Common myeloid progenitor, CD34-positive (primary cell): ENCODE measurements at places on chromosomes 5 and 9.
A peak's percentile ranks its signal among the peaks of the same experiment; 100 is the strongest.

DNA sequence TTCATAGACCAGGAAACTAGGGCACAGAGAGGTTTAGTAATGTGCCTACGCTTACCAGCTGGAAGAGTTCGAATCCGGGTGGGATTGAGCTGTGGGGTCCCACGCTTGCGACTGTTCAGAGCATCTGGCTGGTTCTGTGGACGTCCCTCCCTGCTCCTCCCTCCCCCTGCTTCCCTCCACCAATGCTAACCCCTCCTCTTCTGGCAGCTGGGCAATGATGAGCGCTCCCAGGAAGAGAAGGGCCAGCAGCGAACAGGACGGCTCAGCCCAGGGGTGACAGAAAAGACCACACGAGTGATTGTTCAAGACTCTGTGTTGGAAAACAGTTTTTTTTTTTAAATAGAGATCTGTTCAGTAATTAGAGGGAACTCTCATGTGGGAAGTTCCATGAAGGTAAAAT, 6.9 kb downstream of the FAM163B start:
- no peak for DNase-seq

- peak; percentile 77 for DNase-seq
These were observed at the start of gene INPP5E for GRCh38 chr9:136439481-136440408. TSS of gene INPP5E (minus strand) at chr9:136439845. CDS start at chr9:136439419, 426 bp downstream.

DNA sequence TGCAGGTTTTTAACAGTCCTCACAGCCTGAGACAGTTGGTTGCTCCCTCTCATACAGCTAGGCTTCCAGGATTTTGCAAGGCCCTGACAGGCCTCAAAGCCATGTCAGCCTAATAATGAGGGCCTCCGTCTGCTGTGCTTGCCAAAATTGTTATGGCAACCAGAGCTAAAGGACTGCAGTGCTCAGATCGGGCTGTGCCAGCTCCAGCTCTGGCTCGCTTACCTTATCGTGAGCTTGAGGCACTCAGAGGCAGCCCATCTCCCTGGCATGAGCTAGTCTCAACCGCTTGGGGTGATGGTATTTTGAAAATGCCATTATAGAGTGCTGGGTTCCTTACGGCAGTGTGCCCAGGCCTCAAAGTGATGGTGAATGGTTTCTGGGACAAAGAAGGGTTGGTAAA, 8.4 kb downstream of the MTAP start:
- no peak for DNase-seq

GRCh38 chr5:6066016-6066415, 312.3 kb downstream of the MED10 start:
- DNase-seq = no peak

- no peak for DNase-seq
These were observed 2183.4 kb upstream of the ACO1 start for GRCh38 chr9:30201024-30201423.

DNA sequence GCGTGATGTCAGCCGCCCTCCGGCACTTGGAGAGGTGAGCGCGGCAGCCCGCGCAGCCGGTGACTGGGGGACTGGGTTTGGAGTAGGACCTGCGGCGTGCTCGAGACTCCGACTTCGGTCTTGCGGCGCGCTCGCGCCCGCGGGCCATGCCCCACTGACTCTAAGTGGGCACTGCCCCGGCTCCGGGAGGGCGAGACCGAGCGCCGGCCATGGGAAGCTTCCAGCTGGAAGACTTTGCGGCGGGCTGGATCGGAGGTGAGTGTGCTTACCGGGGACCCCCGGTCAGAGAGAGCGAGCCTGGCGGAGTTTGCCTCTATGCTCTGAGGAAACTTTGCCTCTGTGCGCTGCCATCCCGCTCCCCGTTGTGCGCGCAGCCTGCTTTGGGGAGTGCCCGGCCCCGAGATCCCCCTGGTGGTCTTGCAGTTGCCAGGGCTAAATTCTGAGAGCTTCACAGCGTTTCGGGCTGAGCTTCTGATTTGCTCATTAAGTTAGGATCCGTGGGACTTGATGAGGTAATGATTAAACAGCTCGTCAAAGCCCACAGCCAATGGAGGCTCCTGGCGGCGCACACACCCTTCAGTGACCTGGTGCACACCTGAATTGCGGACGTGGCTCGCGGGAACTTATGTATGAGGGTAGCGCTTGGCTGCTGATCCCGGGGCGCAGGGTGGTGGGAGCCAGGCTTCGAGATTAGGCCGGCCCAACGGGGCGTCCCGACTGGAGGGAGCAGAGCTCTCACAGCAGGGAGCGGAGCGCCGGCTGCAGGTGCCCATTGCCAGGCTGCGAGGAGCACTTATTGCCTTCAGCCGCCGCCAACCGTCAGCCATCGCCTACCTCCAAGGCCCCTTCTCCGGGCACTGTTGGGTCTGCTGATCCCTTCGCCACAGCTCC, at the start of gene SLC25A48:
TSS of gene SLC25A48 (plus strand) at position 25 of the 891 bp plus-strand sequence. CDS start at position 210, 185 bp downstream.
- peak; percentile 81 for DNase-seq

GRCh38 chr5:32443145-32443540, 1.4 kb downstream of the ZFR start:
- peak; percentile 66 for DNase-seq

- no peak for DNase-seq
These were observed 1.5 kb downstream of the VAV2 start for GRCh38 chr9:133990366-133991213.

GRCh38 chr5:178507151-178507932, 82.9 kb downstream of the COL23A1 start:
- DNase-seq = no peak

DNA sequence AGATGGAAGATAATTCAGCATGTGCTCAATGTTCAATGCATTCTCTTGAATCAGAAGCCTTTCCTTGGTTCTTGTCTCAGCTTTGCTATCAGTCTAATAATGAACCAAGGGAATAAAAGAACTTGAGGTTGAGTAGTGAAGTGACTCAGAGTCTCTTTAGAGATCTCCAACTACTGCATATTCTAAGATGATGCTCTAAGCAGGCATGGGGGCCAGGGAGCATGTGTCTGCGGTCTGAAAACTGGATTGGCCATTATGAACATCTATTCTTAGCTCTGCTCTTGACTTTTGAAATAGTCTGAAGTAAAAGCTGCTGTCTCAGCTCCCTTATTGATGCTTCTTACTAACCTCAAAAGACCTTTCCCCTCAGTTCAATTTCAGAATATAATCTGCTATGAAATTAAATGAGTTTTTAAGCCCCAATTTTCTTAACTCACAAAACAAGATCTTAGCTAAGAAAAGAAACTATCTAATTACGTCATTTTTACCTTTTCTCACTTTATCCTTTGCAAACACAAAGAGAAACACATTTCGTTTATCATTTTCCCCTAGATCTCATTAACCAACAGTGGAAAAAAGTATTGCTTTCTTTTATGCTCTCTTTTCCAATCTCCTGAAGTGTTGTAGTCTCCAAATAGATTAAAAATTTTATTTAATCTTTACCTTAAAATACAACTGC, 44.8 kb downstream of the PLCXD3 start:
- no peak for DNase-seq

DNA sequence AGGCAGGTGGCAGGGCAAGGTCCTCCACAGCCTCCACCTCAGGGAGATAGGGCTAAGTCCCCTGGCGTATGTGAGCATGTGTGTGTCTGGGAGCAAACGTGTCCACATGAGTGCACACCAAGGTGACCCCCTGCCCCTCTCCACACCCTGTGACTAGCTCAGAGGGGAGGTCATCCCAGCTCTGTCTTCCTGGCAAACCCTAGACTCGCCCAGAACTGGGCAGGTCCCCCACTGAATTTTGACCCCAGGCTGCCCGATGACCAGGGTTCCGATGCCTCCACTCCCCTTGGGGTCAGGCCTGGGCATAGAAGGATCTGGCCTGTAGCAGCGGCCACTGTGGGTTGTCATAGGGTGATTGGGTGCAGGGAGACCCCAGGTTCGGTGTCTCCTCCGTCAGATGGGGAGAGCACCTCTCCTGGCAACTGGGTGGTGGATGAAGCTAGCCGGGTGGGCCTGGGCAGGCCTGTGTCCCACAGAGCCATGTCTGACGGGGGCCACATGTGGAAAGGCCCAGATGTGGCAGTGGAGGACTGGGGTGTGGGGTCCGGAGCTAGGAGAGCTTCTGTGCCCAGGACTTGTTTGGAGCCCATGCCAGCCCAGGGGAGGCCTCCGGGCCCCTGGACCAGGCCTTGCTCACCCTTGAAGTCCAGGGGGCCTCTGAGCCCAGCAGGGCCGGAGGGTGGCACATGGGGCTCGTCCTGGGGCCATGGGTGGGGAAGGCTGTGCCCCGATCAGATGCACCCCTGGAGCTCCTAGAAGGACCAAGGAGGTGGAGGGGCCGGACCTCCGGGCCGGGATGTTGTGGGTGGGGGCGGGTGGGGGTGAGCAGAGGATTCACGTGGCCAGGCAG, 6.2 kb downstream of the DIPK1B start:
- no peak for DNase-seq

DNA sequence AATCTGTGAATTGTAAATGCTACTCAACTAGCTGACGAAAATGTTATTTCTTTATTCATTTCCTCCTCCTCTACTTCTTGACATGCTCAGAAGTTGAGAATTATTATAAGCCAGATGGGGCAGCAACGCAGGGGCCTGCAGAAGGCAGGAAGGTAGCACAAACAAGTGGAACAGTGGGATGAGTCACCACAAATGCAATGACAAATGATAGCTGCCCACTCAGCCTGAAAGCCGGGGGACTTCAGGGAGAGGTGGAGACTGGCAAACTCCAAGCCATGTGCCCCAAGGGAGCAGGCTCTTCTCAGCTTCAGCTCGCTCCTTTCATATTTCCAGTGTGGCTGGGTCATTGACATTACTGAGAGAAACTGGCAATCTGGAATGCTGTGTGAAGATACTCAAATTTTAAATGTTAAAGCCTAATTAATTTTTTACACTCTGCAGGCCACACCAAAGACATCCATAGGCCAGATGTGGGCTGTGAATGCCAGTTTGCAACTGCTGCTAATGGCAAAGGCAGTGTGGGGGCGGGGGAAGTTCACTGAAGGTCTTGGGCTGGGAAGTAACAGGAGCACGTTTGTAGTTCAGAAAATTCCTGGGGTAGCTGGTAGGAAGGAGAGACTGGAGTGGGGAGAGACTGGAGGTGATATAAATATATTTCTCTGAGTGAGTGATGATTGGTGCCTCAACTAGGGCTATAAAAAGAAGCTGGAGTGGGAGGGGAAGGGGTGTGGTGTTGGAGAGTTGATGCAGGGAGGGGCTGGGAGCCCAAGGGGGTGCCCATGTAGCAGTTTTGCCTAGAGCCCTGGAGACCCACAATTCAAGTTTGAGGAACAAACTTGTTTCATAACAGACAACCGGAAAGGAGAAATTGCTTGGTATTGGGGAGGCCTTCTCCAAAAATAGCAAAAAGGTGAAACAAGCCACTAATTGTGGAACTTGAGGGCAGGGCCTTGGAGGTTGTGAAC, 20.8 kb upstream of the ADRB2 start:
- peak; percentile 86 for DNase-seq

GRCh38 chr9:98899408-98900056, 44.2 kb upstream of the COL15A1 start:
- DNase-seq = peak; percentile 77

GRCh38 chr5:19902316-19902934, 85.6 kb downstream of the CDH18 start:
- DNase-seq = no peak

DNA sequence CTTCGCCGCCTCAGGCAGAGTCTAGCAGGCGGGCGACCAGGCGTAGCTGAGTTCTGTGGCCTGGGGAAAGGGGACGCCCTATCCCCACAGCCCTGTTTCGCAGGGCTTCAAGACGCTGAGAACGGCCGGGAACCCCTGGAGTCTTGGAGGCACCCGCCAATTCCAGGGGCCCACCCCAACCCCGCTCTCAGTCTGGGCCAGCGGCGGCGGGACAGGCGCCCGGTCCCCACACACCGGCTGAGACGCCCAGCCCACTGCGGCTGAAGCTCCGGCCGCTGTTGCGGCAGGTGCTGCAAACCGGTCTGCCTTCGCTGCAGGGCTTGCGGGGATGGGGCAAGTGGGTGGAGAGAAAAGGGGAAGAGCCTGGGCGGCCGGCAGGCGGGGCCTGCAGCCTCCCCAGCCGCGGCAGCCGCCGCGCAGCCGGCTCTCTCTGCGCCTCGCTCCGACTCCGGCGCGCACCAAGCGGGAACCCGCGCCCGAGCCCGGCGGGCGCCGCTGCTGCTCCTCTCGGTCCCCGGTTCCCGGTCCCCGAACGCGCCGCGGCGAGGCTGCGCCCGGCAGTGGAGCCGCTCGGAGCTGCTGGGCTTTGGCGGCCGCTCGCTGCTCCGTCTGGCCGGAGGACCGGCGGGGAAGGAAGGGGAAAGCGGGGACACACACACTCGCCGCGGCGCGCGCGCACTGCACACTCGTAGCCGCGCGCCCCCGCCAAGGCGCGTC, at the start of gene PIP5K1B:
TSS of gene PIP5K1B (plus strand) at position 427 of the 717 bp plus-strand sequence. CDS start 117,375 bp downstream, outside the sequence.
- DNase-seq = peak; percentile 93
